Epithelial cell of umbilical artery (primary cell): ENCODE measurements at places on chromosomes 7 and 10. TPM values are rescaled to one million over a fixed set of nuclear protein-coding genes. Genes with fewer than 3 reads are reported as not detected.

Gene SLC26A3
- total RNA-seq, result not detected in 2 replicates

Gene ARHGAP22
- total RNA-seq, result 29.9 and 36.7 TPM in 2 replicates

Gene ASB13
- total RNA-seq, result 6.5 and 11.4 TPM in 2 replicates

Gene LYZL2
- total RNA-seq, result not detected in 2 replicates

Gene SH2B2
- 1.4 and 2.3 TPM in 2 replicates for total RNA-seq

Gene TAF5
- 3.9 and 8.4 TPM in 2 replicates for total RNA-seq

Gene NYAP1
- 0.65 and 2.6 TPM in 2 replicates for total RNA-seq

Gene NEURL1
- under 0.01 and 0.15 TPM in 2 replicates for total RNA-seq

Gene HTRA1
- total RNA-seq, result 31.6 and 93.9 TPM in 2 replicates

Gene PITRM1
- 59.9 and 90.0 TPM in 2 replicates for total RNA-seq

Gene SMARCD3
- total RNA-seq, result 6.5 and 7.4 TPM in 2 replicates

Gene MSMB
- total RNA-seq, result not detected in 2 replicates

Gene HPS6
- total RNA-seq, result 35.4 and 36.6 TPM in 2 replicates

Gene PALD1
- 5.2 and 8.1 TPM in 2 replicates for total RNA-seq

Gene SPRN
- total RNA-seq, result under 0.01 TPM in 1 of 2 replicates, not detected in the other

Gene OPN4
- total RNA-seq, result not detected in 2 replicates

Gene IFIT1
- total RNA-seq, result 6.5 and 164 TPM in 2 replicates

Gene AZGP1
- total RNA-seq, result not detected in 2 replicates

Gene MKX
- total RNA-seq, result under 0.01 TPM in 1 of 2 replicates, not detected in the other

Gene CAMK1D
- total RNA-seq, result 0.32 and 0.76 TPM in 2 replicates

Gene LRMDA
- 0.46 and 3.9 TPM in 2 replicates for total RNA-seq

Gene UBE3C
- total RNA-seq, result 91.9 and 93.5 TPM in 2 replicates

Gene PRKCQ
- total RNA-seq, result 0.65 and 2.1 TPM in 2 replicates

Gene PTPRZ1
- not detected in 2 replicates for total RNA-seq

Gene TMEM236
- total RNA-seq, result under 0.01 and 0.15 TPM in 2 replicates

Gene IFRD1
- total RNA-seq, result 35.4 and 41.9 TPM in 2 replicates

Gene NCF1
- total RNA-seq, result not detected in 2 replicates
